ENCODE measurements at places on chromosomes 3 and 15. TPM values are rescaled to one million over a fixed set of nuclear protein-coding genes. Genes with fewer than 3 reads are reported as not detected.
A peak's percentile ranks its signal among the peaks of the same experiment; 100 is the strongest.

DNA sequence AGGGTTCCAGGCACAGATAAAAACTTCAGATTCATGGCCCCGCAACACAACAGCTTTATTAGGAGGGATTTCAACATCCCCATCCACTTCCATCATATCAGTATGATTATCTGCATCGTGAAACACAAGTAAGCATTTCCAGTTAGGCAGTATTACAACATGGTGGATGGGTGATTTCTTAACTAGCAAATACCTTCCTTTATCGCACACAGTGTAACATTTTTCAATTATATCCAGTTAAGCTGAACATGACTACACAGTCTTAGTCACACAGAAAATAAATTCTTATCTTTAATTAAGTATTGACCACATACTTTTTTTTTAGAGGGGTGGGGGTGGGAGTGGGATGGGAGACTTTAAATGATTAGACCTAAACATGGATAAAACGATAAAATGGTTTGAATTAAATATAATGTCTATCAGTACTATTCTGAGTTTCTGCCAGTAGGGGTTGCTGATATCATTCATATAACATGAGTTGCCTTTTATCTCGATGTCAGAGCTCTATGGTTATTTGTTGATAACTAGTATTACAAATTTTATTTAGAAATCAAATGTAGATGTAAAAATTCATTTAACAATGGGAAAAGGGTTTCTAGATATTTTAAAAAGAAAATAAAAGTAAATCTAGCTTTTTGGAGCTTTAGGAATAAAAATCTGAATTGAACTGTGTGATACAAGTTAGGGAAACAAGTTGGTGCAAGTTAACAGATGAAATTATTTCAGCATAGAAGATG, 146.6 kb downstream of the TBL1XR1 start:
- peak; percentile 77 for DNase-seq

- DNase-seq, result peak; percentile 23
Measured at GRCh38 chr3:127590282-127590592, 296 bp downstream of the TPRA1 start.

The MKRN2 gene
- 24.0 TPM for total RNA-seq

DNA sequence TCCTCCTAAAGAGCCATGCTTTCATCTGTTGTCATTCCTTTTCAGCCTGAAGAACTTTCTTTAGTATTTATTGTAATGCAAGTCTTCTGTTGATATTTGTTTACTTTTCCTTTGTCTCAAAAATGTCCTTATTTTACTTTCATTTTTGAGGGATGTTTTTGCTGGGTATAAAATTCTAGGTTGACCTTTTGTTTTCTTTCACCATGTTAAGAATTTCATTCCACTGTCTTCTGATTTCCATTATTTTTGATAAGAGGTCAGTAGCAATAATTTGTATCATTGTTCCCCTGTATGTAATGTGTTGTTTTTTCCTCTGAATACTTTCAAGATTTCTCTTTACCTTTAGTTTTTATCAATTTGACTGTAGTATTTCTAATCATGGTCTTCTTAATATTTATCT, 91.1 kb downstream of the RSRC1 start:
- DNase-seq, result no peak

The PPP2R3A gene
- 0.88 TPM for total RNA-seq

The WDR6 gene
- total RNA-seq, result 164 TPM

DNA sequence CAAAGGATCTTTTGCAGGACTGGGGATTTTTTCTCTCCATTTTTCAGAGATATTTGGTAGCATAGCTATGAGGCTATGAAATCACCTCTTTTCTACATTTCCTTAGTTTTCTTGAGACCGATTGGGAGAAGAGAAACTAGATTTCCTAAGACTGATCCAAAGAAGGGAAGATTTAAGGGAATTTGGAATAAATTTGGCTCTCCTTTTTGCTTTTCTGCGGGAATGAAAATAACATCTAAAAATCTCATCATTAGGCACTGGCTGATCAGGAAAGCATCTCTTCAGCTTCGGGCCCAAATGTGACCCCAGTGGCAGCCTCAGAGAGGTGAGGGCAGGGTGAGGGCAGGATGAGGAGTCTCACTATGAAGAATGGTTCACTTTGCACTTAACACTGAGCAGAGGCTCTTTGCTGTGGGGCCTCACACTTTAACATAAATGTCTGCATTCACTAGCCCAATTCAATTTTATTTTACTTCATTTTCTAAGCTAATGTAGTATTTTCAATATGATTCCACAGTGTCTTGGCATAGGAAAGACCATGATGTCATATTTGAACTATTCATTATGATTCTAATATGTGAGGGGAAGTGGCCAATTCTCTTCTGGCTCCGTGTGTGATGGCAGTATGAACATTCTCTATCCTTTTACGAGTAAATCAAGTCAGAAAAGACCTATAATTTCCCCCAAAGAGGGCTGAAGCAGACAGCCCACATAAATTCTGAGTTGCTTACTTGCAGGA, 193.2 kb downstream of the MEX3B start:
- DNase-seq, result no peak

The RAP2B gene
- 5.6 TPM for total RNA-seq

GRCh38 chr15:70236341-70237086, 138.8 kb upstream of the TLE3 start:
- DNase-seq, result no peak

- DNase-seq, result no peak
Measured at GRCh38 chr15:58873267-58873666, 60.2 kb downstream of the SLTM start.

Data from G401 (cell line).